ENCODE measurements at places on chromosomes 13 and 19.

DNA sequence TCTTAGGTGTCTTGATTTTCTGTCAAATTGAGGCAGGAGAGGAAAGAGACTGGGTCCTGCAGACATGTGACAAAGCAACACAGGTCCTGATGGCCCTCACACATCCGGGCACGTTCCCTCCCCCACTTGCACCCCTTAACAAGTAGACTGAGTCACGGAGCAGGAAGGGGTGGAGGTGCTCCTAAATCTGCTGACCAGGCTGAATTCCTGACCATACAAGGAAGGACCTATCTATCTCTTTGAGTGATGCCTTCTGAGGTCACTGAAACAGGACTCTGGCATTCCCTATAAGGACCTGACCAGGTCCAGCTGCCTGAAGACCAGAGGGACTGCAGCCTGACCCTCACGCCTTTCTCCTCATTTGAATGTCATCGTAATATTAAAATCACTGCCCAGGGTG lies 250.3 kb downstream of the COL4A1 start:
- no peak for DNase-seq

DNA sequence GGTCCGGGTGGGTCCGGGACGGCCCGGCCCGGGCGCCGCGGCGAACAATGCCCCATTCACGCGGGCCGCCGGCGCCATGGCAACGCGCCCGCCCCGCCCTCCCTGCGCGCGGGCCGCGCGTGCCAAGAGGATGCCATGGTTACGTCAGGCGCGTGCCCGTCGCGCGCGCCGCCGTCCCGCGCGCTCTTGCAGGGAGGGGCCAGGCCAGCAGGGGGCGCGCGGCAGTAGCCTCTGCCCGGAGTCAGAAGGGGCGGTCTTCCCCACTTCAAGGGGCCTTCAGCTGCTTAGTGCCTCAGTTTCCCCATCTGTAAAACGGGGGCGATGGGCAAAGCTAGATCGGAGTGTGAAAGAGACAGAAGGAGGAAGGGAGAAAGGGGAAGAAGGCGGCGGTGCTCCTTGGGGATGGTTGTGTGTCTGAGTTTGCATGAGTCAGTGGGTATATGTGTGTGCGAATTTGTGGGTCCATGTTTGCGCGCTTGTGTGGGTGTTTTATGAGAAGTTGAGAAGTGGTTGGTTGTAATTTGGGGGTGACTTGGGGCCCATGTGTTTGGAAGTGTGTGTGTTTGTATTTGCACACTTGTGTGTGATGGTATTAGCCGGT lies 11.6 kb upstream of the NFIX start:
- DNase-seq, result peak; percentile 82

DNA sequence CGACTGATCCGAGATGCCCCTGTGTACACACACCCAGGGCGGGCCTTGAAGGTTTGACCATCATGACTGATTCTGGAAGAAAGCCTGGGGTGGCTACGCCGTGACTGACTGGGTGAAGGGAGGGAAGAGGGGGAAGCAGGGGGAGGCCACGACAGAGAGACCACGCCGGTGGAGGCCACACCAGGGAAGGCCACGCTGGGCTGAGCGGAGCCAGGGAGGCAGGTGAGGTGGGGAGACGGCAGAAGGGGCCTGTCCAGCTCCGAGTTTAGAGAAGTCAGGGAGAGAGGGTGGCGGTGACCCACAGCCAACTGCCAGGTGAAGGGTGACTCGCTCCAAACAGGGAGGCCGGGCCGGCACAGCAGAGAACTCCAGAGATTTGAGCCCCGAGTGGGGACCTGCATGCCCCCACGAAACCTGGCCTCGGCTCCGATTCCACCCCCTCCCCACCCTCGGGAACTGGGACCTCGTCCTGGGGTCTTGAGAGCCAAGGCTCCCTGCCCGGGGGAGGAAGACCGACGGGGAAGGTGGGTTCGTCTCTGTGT lies 102.6 kb downstream of the PTPRS start:
- no peak for DNase-seq

DNA sequence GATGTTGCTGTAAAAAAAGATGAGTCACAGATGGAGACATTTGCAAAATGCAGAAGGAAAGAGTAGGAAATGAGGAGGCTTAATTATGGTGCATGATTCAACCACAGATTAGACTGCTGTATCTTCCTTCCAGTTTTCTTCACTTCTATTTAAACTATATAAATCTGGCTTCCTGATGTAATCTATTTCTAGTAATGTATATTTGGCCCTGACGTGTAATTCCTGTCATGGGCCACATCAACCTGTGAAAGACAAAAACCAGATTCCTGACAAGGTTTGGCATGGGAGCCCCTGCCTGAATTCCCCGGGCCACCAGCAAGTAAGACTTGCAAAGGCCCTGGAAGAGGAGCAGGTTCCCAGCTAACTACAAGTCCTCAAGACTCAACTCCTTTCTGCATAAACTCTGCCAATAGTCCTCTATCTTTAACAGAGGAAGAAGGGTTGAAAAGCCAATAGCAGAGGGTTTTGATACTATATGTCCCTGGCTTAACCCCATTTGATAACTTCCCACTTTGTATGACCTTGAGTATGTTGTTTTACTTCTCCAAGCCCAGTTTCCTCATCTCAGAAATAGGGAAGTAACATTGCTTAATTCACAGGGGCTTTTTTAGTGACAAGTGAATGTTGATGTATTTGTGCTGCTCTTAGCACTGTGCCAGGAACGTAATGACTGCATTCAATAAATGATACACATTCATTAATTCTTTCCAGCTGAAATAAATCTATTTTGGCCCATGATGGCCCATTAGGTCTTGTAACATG lies 172.7 kb downstream of the SPRY2 start:
- DNase-seq, result peak; percentile 86

GRCh38 chr19:6473647-6474046 lies 7.9 kb downstream of the DENND1C start:
- no peak for DNase-seq

DNA sequence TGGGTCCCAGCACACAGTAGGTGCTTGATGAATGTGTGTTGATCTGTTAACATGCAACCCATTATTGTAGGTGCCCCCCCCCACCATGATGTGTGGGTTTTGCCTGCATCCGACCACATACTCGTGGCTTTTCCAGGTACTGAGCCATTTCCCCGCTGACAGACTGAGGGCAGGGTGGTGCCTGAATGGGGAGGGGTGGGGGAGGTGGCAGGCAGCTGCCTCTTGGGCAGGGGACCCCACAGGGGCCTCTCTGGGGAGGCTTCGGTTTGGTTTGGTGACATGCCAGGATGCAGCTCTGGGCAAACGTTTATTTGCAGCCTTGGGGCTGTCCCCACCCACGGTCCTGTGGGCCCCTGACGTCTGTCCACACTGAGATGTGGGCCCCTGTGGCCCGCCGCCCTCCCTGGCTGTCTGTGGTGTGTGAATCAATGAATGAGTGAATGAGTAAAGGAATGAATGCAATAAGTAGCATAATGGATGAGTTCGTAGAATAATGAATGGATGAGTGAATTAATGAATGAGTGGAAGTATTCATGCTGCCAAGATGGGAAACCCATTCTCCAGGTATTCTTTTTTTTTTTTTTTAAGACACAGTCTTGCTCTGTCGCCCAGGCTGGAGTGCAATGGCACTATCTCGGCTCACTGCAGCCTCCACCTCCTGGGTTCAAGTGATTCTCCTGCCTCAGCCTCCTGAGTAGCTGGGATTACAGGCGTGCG lies 9.0 kb upstream of the JUND start:
- no peak for DNase-seq

DNA sequence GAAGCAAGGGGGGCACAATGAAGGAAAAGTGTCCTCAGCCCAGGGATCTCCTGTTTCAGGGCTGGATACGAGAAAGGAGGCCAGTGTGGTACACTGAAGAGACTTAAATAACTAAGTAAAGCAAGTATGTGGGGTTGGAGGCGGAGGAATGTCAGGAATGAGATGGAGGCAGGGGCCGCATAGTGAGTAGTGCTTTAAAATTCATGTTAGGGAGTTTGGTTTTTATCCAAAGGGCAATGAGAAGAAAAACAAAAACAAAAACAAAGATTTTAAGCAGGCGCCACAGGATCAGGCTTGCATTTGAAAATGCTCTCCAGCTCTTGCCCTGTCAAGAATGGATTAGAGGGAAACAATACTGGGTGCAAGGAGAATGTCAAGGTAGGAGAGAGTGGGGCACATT lies 273.4 kb downstream of the DCLK1 start:
- no peak for DNase-seq

GRCh38 chr19:610801-611480 lies 21.3 kb downstream of the HCN2 start:
- no peak for DNase-seq

- DNase-seq, result no peak
Observed at GRCh38 chr19:676007-676338, 219 bp upstream of the FSTL3 start.

DNA sequence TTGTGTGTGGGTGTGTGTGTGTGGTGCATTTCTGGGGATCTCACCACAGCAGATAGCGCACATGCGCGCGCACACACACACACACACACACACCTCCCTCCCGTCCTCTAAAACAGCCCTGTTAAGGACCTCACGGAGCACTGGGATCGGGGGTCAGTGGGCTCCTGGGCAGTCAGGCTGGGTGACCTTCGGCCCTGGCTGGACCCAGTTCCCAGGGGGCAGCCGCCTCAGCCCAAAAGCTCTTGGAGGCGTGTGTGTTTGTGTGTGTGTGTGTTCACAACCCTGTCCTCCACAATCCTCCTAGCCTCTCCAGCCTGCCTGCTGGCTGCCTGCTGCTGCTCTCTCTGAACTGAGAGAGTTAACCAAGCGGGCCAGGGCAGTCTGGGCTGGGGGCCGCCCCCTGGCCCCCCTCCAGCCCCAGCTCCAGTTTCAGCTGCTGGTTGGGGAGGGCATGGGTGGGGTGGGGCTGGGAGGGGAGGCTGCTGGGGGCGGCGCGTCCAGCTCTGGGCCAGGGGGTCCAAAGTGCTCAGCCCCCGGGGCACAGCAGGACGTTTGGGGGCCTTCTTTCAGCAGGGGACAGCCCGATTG lies at the start of gene FXYD1:
Gene FXYD1 (plus strand): TSS at position 520 of the 588 bp plus-strand sequence. CDS start 1,256 bp downstream, outside the sequence.
- DNase-seq, result no peak

DNA sequence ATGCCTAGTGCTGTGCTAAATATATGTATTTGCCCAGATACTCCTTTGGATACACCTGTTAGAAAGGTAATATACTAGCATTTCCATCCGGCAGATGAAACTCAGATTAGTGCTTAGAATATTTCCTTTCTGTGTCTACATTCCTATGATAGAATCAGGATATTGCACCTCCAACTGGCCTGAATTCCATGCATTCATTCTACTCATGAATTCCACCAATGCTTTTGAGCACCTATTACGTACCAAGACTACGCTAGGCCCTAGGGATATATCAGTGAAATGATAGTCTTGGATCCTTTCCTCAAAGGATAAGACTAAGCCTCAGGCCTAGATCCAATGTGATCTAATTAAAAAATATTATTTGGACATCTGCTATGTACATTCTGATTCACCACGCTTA lies 223.8 kb upstream of the SERP2 start:
- DNase-seq, result no peak

DNA sequence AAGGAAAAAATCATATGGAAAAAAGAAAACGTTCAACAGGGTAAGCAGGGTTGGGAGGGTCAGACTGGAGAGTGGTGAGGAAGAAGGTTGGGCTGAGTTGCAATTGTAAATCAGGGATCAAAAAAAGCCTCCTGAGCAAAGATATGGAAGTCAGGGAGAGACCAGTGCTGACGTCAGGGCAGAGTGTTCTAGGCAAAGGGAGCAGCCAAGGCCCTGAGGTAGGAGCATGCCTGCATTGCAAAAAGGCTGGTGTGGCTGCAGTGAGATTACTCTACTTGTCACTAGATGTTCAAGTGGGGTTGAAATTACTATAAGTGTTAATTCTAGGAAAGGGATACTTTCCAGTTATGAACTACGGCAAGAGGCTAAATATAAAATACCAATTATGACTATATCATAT lies 562.0 kb downstream of the MYO16 start:
- DNase-seq, result no peak

DNA sequence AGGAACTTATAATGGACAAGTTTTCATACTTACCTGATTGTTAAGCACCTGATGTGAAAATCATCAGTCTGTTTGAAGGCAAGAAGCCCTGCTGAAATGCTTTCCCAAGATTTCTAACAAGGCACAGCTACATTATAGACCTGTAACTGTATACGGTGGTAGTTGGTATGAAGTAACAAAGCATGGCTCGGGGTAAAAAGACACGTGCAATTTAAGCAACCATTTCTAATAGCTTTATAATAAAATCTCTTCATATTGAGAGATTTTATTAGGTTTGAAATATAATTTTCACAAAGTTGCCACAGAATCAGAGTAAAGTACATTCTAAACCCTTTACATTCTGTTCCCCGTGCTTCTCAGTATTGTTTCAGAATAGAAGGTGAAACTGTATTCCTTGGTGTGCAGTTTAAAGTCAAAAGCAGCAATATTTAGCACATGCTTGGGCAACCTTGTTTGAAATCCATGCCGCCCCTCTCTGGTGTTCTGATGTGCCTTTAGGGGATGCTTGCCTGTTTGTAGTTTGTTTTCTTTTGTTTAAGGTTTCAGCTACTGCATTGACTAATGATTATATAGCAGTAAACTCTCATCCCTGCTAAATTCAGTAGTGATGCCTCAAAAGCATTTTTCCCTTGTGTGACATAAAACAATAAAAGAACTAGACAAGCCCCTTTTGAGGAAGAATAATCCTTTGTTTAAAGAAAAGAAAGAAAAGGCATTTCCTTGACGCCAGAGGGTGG lies 125.2 kb upstream of the OBI1 start:
- DNase-seq, result no peak

GRCh38 chr13:75136151-75136550 lies 345.8 kb downstream of the TBC1D4 start:
- no peak for DNase-seq

DNA sequence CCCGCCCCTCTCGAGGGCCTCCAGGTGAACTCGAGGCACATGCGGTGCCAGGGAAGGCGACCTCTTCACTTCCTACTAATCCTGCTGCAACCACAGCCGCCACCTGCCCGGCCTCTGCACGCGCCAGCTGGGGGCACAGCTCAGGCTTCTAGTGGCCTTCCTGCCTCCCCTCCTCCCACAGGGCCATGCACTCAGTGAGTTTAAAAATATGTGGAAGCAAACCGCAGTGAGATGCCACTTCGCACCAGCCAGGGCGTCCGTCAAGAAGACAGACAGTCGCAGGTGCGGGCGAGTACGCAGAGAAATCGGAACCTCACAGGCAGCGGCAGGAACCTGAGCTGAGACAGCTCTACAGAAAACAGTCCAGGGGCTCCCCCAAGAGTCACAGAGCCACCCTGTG lies 10.4 kb downstream of the LMNB2 start:
- no peak for DNase-seq
